ENCODE measurements at places on chromosomes 11 and 22. TPM values are rescaled to one million over a fixed set of nuclear protein-coding genes. Genes with fewer than 3 reads are reported as not detected.
A peak's percentile ranks its signal among the peaks of the same experiment; 100 is the strongest.

DNA sequence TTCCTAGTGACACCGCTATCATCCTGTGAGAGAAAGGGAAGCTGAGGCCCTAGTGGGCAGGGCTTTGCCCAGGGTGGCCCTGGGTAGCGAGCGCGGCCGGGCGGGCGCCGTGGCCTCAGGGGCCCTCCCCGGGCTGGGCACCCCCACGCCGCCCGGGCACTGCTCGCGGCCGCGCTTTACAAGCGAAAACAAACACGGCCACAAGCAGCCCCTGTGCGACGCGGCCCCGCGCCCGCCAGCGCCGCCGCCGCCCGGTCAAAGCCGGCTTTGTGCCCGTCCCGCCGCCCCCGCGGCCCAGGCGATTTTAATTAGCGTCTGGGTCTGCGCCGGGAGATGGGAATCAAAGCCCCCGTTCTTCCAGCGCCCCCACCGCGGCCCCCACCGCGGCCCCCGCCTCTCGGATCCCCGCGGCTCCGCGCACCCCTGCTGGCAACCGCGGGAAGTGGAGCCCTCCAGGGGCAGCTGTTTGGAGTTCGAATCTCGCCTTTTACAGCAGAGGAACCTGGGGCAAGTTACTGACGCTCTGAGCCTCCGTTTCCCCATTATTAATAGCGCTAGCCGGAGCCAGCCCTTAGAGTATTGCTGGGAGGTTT lies 47.9 kb downstream of the CHRDL2 start:
- no peak for DNase-seq

- no peak for DNase-seq
Observed at GRCh38 chr22:48407256-48407955, 1420.3 kb downstream of the BRD1 start.

DNA sequence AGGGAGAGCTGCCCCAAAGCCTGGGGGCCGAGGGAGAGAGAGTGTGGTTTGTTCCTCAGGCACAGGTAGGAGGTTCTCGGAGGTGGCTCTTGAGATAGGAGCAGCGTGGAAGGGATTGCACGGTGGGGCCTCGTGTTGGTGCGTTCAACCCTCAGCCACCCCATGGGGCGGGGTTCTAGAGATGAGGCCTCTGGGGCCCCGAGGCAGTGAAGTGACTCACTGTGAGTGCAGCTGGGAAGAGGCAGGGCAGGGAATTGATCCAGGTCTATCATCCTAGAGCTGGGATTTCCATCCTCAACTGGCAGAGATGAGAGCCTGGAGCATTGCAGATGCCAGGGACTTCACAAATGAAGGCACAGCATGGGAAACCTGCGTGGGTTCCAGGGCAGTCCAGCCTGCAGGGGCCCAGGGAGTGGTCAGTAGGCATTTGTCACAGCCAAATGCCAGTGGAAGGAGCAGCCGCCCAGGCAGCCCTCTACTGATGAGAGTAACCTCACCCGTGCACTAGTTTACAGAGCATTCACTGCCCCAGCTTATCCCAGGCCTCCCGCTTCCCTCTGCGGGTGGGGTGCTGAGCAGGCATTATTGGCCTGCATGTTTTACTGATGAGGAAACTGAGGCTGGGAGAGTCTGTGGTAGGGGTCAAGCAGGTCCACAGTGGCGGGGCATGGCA lies 5.1 kb upstream of the SMARCB1 start:
- DNase-seq: no peak

GRCh38 chr11:118813551-118813950 lies 22.6 kb upstream of the DDX6 start:
- no peak for DNase-seq

- DNase-seq: peak; percentile 35
Observed at GRCh38 chr11:70244698-70245097, 25.8 kb upstream of the PPFIA1 start.

- no peak for DNase-seq
Observed at GRCh38 chr11:132168344-132168981, 798.0 kb downstream of the NTM start.

- DNase-seq: no peak
Observed at GRCh38 chr22:38346506-38346905, 29.3 kb upstream of the CSNK1E start.

- no peak for DNase-seq
Observed at GRCh38 chr22:17810570-17811116, 36.4 kb upstream of the BID start.

DNA sequence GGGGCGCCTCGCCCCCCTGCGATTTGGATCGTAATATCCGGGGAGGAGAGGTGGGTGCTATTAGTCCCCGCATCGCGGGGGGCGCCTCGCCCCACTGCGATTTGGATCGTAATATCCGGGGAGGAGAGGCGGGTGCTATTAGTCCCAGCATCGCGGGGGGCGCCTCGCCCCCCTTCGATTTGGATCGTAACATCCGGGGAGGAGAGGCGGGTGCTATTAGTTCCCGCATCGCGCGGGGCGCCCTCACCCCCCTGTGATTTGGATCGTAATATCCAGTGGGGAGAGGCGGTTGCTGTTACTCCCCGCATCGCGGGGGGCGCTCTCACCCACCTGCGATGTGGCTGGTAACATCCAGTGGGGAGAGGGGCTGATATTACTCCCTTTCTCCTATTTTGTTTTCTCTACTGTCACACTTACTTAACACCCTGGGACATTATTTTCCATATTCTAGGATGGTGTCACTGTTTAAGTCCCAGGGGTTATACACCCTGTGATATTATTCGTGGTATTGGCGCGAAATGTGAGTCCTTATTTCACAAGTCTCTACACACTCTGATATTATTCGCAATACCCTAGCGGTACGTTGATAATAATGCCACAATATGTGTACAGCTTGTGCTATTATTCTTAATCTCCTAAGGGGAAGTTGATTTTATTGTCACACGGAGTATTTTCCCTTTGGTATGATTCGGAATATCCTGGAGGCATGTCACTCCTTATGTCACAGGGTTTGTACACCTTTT lies 57.8 kb upstream of the ALDH3B2 start:
- no peak for DNase-seq

GRCh38 chr11:78417175-78417887 lies at the start of gene GAB2:
Gene GAB2, minus strand, starts transcription at chr11:78417820. Its CDS starts 100 bp downstream, at chr11:78417720.
- DNase-seq: no peak

DNA sequence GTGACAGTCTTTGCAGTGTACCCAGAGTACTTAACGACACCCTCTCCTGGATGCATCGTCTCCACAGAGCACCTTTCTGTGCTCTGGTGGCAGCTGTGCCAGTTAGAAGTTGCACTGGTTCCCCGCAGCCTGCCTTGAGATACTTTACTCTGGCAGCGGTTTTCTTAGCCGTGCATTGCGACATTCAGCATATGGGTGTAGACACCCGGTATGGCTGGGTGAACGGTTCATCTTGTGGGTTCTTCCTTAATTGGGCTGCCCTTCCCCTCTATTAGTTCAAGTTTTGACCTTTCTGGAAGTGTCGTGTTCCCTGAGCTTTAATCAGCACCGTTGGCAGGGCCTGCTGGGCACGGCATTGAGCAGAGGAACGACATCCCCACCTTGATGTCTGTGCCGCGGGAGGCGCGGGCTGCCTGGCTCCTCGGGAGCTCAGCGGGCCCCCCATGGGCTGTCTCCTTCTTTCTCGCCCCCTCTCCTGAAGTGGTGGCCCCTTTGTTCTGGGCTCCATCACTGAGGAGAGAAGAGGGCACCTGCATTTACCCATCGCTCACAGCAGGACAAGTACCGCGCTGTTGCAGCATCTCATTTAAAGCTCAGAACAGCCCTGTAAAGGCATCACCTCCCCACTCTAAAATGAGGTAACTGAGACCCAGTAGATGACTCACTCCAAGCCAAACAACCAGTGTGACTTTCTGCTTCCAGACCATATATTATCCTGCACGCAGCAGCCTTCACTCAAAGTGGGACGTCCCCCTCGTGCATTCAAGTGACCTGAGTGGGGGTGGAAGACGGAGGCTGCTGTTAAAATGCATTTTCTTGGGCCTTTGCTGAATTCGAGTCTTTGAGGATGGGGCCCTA lies 13.3 kb downstream of the FAM83F start:
- no peak for DNase-seq

DNA sequence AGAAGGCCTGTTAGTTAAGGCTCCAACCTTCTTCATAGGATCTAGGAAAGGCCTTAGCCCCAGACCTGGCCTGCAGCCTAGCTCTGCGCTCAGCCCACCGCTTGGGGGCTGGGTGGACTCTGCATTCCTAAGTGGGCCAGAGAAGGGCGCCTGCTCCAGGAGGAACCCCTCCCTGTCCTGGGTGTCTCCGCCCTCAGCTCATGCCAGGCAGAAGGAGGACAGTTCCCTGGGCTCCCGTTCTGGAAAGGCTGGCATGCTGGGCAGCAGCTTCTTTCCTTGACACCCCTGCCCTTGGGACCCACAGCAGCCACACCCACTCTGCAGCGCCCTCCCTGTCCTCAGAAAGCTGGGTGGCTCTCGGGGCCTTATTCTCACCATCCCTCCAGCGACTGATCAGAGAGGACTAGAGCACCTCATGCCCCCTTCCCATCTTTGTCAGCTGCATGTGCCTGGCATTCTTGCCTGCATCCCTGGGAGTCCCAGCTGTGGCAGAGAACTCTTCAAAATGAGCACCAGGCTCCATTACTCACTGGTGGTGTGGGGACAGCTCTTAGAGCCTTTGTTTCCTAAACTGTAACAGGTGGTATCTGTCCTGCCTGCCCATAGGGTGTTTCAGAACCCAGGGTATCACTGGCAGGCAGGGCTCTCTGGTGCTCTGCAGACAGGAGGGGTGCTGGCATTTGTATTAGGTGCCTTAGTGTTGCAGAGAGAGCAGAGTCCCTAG lies 20.3 kb upstream of the MYRF start:
- no peak for DNase-seq

GRCh38 chr11:6565988-6566703 lies 37.3 kb downstream of the RRP8 start:
- no peak for DNase-seq

OR51B5 gene
- 0.46 TPM for total RNA-seq

CD3G gene
- 2.0 TPM for total RNA-seq

FBXO3 gene
- 55.8 TPM for total RNA-seq

TNNI2 gene
- 2.4 TPM for total RNA-seq

CCDC87 gene
- total RNA-seq: 0.19 TPM

Data from omental fat pad (tissue), 4 donors.